Activated naive CD4-positive, alpha-beta T cell (primary cell): ENCODE measurements at places on chromosomes 3 and 15.

DNA sequence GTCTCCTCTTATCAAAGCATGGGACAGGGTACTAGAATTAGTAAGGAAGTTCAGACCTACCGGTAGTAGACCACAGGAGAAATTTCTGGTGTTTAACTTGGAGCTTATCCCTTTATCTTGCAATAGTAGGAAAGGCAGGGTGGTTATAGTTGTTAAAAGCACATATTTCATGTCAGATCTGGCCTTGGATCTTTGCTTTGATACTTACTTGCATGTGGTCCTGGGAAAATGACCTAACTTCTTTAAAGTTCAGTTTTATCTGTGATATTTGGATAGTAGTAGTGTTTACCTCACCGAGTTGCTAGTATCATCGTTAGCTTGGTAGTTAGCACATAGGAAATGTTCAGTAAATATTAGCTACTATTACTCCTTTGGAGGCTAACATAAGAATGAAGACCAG is 15.4 kb downstream of the EXOG start:
- no peak for DNase-seq

DNA sequence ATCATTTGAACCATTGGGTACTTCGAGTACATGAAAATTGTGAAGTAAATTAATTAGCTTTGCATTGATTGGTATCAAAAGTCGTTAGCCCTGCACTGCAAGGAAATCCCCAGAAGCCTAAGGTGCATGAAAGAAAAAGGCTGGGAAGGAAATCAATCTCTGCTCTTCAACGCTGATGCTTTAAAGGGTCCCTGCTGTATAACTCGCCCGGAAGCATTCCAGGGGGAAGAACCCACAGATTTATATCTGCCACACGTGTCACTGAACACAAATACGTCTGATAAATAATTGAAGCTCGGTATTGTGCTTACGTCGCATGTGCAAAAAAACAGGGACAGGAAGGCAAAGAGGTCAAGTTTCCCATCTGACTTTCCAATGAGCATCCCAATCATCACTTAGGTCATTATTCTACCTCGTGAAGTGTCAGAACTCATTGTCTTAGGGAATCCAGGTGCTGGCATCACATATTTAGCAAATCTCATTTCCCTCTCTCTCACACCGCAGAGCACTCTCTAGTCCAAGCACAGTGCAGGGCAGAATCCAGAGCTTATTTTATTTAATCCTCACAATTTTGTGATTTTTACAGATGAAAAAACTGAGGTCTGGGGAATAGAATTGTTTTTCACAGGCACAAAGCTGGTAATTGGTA is 804.4 kb upstream of the CFAP20DC start:
- no peak for DNase-seq

DNA sequence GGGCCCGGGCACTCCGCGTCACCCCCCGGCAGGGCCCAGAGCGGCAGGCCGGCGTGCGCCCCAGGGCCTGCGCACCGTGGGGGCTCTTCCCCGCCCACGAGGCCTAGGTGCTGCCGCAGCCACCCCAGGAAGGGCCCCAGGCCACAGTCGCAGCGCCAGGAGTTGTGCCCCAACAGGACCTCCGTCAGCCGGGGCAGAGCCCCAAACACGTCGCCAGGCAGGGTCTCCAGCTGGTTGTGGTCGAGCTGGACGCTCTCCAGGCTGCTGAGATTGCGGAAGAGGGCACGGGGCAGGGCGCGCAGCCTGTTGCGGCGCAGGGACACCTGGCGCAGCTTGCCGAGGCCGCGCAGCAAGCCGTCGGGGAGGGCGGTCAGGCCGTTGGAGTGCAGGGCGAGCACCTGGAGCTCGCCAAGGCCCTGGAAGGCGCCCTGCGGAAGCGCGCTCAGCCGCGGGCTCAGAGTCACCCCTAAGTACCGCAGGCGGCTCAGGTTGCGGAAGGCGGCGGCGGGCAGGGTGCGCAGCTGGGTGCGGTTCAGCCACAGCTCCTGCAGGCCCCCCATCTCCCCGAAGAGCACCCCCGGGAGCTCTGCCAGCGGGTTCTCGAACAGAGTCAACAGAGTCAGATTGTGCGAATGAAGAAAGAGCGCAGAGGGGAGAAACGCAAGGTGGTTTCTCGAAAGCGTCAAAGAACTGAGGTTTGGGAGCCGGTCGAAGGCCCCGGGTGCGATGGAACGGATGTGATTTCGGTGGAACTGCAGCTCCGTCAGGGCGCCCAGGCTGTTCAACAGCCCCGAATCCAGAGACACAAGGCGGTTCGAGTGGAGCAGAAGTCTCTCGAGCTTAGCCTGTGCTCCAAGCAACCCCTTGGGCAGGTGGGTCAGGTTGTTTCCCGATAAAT is 2.0 kb downstream of the GP5 start:
- no peak for DNase-seq

DNA sequence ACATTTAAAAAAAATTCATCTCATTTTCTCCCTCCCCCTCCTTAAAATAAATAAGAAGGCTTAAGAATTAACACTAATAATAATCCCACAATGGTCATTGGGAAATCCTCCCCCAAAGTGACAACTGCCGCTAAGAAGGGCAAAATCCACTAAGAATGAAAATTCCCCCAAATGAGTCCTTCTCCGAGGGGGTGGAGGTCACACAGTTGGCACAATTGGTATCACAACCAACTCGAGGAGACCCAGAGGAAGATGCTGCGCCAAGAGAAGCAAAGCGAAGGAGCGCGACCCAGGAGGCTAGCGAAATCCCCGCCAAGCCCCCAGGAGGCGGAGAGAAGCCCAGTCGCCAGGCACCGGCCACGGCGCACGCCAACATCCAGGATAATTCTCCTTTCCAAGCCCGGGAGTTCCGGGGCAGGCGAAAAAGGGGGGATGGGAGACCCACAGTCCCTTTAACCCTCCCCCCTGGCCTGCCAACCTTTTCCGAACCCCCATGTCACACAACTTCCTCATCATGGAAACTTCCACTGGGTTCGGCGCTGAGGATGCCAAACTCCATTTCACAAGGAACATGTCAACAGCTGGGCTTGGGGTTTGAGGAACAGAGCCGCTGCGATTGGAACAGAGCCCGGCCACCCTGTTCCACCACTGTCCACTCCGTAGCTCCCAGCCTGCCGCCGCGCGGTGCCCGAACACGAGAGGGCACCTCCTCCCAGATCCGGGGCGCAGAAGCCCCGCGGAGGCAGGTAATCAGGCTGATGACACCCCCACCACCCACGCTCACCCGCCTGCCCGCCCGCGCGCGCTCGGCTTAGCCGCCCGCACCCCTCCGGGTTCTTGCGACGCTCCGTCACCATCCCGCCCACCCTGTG is 668 bp downstream of the THRB start:
- DNase-seq, result no peak

GRCh38 chr3:171269542-171269941 is 190.7 kb downstream of the TNIK start:
- DNase-seq, result no peak

- no peak for DNase-seq
Observed at GRCh38 chr3:141333836-141334626, 34.3 kb upstream of the ZBTB38 start.

- no peak for DNase-seq
Observed at GRCh38 chr3:20458994-20459716, 273.1 kb upstream of the SGO1 start.

DNA sequence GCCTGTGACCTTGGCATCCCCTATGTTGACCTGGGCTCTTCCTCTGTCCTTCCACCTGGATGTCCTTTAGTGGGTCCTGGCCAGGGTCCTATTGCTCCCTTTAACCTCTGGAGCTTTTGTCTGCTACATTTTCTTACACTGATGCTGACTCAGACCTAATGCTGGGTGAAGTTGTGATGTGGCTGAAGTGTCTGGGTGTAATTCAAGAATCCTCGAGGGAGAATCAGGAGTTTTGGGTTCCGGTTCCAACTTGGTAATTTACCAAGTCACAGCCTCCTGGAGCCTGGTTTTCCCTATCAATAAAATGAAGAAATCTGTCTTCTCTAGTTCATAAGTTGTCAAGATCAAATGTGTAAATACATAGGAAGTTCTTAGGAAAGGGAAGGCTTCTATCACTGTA is 25.6 kb downstream of the CEP19 start:
- no peak for DNase-seq

DNA sequence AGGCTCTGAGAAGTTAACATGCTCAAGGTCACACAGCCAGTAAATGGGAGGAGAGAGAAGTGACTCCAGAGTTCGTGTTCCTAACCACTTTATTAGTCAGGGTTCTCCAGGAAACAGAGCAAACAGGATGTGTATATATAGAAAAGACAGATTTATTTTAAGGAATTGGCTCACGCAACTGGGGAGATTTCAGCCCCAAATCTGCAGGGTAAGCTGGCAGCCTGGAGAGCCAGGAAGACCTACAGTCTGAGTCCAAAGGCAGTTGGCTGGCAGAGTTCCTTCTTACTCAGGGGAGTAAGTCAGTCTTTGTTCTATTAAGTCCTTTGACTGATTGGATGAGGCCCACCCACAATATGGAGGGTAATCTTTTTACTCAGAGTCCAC is 118.2 kb upstream of the PROK2 start:
- DNase-seq, result no peak

GRCh38 chr3:195209847-195210265 is 61.1 kb downstream of the XXYLT1 start:
- DNase-seq, result no peak

- DNase-seq, result no peak
Observed at GRCh38 chr3:71016178-71016845, 567.2 kb downstream of the FOXP1 start.

DNA sequence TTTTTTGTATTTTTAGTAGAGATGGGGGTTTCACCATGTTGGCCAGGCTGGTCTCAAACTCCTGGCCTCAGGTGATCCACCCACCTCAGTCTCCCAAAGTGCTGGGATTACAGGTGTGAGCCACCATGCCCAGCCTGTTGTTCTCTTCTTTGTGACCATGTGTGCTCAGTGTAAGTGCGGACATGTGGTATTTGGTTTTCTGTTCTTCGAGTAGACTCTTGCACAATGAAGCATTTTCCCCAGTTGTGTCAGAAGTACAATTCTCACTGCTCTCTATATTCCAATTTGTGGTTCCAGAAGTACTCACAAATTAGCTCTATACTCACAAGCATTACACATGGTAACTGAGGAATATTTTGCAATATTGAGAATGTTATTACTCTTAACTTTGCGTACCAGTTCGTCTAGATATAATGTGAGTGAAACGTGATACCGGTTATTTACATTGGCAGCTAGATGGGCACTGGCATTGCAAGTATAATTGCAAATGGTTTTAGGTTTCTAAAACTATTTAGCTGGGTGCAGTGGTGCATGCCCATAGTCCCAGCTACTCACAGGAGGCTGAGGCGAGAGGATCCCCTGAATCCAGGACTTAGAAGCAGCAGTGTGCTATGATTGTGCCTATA is 34.2 kb upstream of the MTMR14 start:
- no peak for DNase-seq

DNA sequence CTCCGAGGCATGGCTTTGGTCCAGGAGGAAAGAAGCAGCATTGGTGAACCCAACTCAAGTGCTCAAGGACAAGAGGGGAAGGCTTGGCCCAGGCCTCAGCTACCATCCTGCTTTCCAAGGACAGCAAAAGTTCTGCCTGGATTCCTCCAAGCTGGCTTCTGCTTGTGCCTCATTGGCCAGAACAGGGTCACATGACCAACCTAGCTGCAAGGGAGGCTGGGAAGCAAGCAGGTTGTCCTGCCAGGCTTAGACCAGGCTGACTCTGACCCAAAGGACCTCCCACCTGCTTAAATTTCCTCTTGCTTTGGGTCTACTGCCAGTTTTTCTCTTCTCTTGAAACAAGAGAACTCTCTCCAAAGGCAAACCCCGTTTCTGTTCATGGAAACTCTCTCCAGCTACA is 70.7 kb downstream of the RPN1 start:
- DNase-seq, result no peak

GRCh38 chr3:98743071-98743470 is 20.1 kb upstream of the ST3GAL6 start:
- DNase-seq, result no peak

GRCh38 chr3:177571271-177571943 is 374.1 kb upstream of the TBL1XR1 start:
- no peak for DNase-seq

DNA sequence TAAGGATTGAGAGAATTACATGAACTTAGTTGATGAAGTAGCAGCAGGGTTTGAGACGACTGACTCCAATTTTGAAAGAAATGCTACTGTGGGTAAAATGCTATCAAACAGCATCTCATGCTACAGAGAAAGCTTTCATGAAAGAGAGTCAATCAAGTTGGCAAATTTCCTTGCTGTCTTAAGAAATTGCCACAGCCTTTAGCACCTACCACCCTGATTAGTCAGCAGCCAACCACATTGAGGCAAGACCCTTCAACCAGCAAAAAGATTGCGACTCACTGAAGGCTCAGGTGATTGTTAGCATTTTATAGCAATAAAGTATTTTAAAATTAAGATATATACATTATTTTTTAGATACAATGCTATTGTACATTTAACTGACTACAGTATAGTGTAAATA is 80.9 kb downstream of the RAP2B start:
- DNase-seq, result no peak

GRCh38 chr3:36318621-36319200 is 61.6 kb upstream of the STAC start:
- DNase-seq, result no peak

DNA sequence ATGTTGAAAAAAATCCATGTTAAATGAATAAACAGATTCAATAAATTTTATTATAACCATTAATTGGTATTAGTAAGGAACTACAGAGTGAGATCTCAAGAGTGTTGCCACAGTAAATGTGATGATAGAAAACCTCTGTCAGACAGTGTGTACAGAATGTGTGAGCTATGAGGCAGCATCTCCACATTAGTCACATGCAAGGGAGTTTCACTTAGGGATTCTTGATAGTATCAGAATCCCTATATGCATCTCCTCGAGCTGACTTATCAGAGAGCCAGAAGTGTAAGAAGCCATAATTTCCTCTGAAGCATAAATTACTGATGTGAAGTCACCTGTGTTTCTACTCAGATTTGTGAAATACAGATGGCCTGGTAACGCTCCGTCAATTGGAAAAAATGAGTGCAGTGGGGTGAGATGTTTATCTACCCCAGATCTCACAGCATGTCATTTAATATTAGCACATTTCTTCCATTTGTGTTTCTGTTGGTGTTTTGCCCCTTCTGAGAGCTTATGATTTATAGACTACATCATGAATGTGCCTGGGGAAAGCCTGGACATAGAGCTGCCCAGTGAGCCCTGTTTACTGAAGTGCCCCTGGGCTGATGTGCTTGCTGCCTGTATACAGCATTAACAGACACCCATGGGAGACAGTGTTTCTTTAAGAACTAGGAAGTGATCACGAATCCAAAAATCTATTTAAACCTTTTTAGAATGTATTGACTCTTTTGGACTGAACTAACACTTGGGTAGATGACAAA is 262.4 kb downstream of the CPNE4 start:
- DNase-seq, result no peak

- DNase-seq, result no peak
Observed at GRCh38 chr3:140148824-140149390, 213.9 kb downstream of the CLSTN2 start.
